ENCODE measurements at places on chromosomes 11 and 22.
A peak's percentile ranks its signal among the peaks of the same experiment; 100 is the strongest.

DNA sequence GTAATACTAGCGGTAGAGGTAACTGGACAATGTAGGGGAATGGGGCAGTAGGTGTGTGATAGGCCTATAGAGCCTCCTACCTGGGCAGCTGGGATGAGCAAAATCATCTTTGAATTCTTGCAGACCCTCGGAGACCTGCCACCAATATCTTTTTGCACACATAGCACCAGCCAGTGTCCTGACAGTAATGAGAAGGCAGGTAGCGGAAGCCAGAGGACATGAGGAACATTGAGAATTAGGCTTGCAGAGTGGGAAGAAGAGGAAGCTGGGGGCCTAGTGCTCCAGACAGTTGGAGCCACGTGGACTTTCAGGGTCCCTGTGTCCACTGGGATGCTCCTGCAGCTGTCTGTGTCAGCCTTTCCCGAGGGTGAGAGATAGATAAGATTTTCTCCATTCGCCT, 17.2 kb upstream of the SYT13 start:
- DNase-seq, result no peak

GRCh38 chr11:1449490-1450243, 36.9 kb downstream of the MOB2 start:
- no peak for DNase-seq

DNA sequence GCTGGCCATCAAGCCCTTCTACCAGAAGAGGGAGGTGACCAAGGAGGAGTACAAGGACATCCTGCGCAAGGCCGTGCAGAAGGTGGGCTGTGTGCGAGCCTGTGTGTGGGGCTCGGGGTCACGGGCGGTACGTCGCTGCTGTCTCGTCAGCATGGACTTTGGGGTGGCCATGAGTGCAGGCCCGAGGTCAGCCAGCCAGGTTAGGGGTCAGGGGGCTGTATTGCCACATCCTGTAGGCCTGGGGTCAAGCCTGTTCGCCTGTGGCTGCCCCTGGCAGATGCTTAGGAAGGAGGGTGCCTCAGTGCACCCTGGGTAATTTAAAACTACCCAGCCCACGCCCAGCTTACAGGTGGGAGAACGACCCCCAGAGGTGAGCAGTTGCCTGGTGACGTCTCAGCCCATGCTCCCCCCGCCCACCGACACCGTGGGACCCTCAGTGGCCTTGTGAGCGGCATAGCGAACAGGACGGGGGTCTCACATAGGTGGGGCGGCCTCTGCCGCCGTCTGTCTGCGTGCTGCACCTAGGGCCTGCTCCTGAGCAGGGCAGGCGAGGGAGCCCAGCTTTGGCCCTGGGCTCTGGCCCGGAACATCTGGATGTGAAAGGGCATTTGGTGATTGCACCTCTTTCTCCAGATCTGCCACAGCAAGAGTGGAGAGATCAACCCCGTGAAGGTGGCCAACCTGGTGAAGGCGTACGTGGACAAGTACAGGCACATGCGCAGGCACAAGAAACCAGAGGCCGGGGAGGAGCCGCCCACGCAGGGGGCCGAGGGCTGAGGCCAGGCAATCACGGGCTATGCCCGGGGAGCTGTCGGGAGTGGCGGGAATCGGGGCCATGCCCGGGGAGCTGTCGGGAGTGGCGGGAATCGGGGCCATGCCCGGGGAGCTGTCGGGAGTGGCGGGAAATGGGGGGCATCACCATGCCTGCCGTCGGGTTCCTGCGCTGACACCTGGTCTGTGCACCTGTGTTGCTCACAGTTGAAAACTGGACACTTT, 4.5 kb downstream of the IRF7 start:
- DNase-seq, result no peak

GRCh38 chr11:118536726-118537125, 5.7 kb downstream of the TMEM25 start:
- DNase-seq, result peak; percentile 35

- DNase-seq, result no peak
Observed at GRCh38 chr11:132052904-132053303, 682.5 kb downstream of the NTM start.

DNA sequence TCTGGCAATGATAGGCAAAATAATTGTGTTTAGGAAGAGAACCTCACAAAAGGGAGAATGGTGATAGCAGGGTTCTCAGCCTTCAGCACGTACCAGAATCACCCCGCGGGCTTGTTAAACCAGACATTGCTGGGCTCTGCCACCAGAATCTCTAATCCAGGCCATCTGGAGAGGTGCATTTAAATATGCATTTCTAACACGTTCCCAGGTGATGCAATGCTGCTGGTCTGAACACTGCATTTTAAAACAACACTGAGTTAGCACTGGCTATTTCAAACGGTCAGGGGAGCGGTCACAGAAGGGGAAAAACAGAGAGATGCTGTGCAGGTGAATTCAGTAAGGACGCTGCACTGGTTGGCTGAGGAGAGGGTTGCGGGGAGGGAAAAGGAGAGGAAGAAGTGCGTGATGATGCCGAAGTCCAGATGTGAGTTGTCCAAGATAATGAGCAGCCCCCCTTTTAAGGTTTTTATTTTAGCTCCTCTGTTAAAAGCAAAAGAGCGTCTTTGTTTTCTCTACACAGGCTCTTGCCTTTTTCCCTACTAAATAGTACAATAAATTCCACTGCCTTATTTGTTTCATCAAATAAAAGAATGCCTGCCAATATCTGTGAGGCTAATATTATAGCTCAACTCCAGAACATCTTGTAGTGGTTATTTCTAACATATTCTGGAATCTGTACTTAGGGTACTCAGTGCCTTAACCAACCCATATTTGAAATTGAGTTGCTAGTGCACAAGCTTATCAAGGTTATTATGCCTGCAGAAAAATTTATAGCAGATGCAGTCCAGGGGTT, 109.6 kb upstream of the POU2AF2 start:
- DNase-seq, result no peak

DNA sequence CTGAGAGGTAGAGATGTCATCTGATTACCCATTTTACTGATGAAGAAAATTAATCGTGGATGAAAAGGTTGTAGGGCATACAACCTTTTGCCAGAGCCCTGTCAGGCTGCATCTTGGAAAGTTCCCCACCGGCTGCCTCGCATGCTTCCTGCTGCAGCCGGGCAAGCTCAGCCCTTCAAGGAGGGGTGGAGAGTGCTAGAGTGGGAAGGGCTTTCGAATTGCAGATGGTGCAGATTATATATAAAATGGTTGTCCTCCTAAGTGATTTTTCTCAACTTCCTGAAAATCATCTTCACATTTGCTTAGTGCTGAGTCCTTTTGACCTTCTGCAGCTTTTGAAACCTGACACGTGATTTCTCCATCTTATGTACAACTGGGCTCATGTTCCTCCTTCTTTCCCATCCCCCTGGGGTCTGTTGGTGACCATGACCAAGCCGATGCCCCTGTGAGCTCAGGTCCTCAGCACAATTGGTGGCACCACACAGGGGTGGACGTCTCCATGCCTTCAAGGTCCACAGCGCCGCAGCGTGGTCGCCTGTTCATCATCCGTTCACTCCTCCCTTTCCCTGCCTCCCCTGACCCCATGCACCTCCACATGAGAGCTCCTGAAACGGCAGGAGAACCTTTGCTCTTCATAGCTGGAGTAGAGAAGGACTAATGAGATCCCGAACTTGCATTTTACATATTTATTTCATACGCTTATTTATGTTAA, 47.6 kb upstream of the MYO18B start:
- no peak for DNase-seq

GRCh38 chr11:38278457-38279141, 1680.6 kb upstream of the RAG2 start:
- no peak for DNase-seq

DNA sequence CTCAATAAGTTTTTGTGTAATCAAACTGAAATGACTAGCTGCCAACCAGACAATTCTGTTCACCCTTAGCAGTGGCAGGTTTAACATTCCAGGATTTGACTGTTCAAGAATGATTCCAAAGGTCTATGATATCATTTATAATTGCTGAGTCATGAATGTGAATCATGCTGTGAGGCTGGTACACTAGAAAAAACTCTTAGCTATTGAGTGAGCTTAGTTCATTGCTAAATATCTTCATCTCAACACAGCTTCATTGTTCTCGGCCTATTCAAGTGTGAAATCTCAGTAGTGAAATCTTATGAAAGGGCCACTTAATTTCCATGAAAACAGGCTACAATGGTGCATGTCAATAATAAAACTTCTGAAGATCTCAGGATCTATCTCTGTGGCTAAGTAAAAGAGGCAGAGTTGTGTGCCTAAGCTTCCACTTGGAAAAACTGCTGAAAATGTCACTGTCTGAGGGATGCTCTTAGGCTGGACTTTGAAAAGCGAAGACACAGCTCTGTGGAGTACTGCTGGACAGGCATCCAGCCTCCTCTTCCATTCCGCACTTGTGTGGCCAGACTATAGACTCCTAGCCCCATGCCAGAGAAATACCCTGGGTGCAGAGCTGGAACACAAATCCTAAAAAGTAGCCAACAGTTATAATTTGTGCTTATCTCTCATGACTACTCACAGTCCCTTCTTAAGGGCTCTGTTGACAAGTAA, 12.8 kb downstream of the AQP11 start:
- peak; percentile 87 for DNase-seq

DNA sequence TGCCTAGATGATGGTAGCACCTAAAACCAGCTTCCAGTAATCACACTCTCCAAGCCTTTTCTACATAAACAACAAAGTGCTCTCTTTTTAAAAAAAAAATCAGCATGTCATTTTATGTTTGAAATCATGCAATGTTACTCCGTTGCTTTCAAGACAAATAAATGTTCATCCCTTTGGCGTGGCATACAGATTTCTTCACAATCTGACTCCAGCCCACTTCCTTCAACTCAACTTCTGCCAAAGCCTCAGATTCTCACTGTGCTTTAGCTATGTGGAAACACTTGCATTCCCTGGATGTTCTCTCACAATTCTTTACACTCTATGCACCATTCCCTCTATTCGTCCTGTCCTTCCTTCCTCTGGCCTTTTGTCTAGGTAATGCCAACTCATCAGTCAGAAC, 206.3 kb upstream of the BLID start:
- peak; percentile 44 for DNase-seq

DNA sequence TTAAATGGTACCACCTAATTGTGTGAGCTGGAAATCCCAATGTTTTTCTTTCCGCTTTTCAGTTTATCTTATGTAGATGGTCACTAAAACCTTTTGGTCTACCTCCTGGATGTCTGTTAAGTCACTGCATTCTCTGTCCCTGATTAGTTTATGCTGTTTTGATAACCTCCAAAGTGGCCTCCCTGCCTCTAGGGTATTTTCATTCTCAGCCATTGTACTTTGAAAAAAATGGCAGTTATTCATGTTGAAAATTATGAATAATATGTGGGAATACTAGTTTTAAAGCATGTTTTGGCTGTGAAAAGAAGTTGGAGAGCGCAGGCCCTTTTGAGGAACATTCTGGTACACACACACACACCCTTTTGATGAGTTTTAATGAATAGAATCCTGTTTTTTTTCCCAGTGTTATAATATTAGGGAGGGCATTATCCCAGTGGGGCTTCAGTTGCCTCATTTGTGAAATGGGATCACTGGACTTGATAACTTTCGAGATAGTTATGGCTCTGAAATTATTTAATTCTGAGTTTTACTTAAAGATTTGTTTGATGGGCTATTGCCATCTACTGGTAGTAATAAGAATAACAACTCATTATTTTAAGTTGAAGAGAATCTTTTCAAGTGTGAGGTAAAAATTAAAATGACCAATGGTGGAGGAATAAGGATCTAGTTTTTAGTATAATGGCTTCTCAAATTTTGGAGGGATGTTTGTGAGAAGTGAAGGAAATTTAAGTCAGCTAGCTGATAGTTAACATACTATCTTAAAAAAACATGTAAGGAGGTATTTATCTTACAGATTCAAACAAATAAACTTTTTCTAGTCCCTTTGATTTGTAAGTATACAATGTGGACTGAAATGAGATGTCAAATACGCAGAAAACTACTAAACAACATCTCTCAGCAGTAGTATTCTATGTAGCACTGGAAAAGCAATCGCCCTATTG, 3.9 kb downstream of the FDX1 start:
- DNase-seq, result peak; percentile 52

DNA sequence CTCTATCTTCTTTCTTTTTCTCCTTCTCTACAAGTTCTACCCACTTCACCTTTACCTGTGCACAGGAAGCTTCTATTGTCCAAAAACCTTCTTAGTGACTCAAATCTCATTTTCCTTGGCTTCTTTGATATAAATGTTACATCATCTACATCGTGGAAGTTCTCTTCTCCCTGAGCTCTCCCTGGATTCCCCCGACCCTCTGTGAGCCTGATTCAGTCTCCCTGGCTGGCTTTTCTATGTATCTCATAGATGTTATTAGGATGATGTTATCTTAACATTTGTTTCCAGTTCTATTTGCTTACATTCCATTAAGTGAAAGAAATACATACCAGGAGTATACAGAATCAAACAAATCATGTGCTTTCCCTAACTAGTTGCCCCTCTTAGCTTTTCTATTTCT, 235.8 kb upstream of the PITPNB start:
- DNase-seq, result no peak

GRCh38 chr22:40875111-40875510, 13.2 kb upstream of the DNAJB7 start:
- no peak for DNase-seq

DNA sequence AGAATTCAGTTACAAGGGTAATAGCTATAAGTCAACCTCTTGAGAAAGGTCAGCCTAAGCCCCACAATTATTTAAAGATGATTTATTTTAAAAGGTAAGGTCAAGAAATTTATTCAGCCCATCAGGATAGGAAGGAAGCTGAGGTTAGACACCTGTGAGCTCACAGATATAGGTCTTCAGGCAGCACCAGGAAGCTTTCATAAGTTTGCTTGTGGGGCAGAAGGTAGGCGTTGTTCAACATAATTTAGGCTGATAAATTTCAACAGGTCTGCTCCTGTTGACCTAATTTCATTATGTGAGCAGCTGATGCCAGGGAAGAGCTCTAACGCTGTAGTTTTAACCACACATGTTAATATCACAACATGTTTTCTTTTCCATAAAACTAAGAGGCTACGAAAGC, 118.1 kb upstream of the APOA1 start:
- no peak for DNase-seq

GRCh38 chr22:46577368-46578249, 40.2 kb upstream of the CELSR1 start:
- no peak for DNase-seq

DNA sequence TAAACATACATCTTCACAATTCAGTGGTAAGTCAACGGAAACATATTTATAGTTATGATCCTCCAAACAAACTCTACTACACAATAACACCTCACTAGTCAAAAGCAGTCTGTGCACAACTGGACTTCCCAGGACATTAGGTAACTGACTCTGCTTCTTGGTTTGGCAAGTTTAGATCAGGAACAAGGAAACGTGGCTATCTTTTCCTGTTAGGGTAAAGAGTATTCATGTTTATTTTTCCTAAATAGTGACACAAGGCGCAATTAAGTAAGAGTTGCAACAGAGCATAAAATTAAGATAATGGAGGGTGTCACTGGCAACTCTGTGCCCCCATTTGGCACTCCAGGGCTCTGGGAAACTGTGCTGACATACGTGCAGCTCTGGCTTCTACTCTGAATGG, 70.2 kb upstream of the TP53AIP1 start:
- no peak for DNase-seq
